ENCODE measurements at places on chromosomes 3 and 15.

GRCh38 chr15:86154705-86155104, 75.0 kb downstream of the AGBL1 start:
- DNase-seq = no peak

- DNase-seq = no peak
Measured at GRCh38 chr3:150265305-150265704, 142.8 kb upstream of the TSC22D2 start.

- no peak for DNase-seq
Measured at GRCh38 chr15:61653110-61653509, 407.1 kb downstream of the VPS13C start.

DNA sequence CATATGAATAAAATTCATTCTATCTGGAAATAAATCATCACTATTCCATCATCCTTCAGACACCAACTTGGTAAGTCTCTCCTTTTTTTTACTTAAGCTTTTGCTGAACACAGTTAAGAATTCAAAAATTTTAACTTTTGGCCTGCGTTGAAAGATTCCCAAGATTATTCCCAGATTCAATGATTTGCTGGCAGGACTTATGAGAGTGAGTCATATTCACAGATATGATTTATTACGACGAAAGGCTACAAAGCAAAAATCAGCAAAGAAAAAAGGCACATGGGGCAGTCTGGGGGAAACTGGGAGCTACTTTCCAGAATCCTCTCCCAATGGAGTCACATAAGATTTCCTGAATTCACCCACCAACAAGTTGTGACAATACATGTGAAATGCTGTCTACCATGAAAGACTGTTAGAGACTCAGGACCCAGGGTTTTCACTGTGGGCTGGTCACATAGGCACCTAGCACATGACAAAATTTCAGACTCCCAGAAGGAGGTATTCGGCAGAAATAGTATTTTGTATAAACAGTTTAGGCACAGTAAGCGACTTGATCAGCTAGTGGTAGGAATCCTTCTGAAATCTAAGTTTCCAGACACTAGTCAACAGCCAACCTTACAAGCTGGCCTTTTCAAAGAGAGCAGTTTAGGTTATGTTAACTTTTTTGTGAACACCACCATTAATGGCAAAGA, 82.1 kb downstream of the DLG1 start:
- DNase-seq = no peak

DNA sequence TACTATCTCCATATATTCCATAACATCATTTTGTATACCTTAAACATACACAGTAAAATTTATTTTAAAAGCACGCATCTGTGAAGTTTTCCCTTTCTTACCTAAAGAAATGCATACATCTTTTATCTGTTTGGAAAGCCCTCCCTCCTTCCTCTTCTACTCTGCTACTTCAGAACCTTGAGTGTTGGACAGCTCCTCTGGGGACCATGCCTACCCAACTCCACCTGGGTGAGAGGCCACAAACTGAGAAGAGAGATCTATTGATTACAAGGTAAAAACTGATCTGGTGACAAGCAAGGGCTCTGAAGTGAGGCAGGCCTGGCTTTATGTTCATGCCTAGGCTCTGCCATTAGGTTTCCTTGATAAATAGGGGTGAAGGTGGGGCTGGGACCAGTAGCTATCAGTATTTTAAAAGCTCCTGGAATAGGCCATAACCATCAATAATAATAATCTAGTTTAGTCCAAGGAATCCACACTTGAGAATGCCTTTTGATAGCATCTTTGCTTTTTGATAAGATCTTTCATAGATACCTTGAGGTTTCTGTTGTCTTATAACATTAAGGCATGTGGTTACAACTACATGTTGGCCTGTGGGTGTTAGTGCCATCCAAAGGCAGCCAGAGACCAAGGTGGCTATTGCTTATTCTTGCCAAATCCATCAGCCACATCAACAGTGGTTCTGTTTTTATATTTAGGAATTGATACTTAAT, 148.8 kb downstream of the KCNMB2 start:
- DNase-seq = no peak

DNA sequence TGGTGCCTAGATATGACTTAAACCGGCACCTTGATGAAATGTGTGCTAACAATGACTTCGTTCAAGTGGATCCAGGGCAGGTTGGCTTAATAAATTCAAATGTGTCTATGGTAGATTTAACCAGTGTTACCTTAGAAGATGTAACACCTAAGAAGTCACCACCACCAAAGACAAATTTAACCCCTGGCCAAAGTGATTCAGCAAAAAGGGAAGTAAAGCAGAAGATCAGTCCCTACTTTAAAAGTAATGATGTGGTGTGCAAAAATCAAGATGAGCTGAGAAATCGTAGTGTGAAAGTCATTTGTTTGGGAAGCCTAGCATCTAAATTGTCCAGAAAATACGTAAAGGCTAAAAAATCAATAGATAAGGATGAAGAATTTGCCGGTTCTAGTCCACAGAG, 1.1 kb downstream of the FAN1 start:
- DNase-seq = no peak

- no peak for DNase-seq
Measured at GRCh38 chr15:47432826-47433225, 284.5 kb upstream of the SEMA6D start.

GRCh38 chr3:46206282-46207015, 1.7 kb downstream of the CCR1 start:
- no peak for DNase-seq

GRCh38 chr3:127770671-127771355, 51.5 kb downstream of the MGLL start:
- no peak for DNase-seq

GRCh38 chr3:116280130-116280740, 165.1 kb downstream of the LSAMP start:
- no peak for DNase-seq

DNA sequence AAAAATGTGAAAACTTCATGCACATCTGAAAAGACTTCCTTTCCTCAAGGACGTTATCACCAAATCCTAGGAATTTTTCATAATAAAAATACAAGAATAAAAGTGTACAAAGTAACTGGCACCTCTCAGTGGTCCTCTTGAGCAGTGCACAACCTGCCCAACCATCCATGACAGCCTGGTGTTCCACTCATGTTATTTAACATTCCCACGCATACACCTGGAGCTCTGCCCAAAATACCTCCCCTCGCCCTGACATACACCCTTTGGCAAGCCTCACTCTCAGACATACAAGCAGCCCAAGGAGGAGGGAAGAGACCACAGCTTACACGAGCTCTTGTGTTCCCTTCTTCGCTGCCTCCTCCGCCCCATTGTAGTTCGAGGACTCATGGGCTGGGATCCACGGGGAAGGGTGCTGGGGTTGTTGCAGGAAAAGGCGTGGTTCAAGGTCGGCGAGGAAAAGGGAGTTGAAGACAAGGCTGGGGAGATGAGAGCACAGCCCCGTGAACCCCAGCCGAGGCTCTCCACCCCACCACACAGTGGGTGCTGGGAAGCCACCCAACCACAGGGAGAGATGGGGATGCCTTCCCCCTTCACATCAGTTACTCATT, 23.3 kb downstream of the GRIP2 start:
- no peak for DNase-seq

DNA sequence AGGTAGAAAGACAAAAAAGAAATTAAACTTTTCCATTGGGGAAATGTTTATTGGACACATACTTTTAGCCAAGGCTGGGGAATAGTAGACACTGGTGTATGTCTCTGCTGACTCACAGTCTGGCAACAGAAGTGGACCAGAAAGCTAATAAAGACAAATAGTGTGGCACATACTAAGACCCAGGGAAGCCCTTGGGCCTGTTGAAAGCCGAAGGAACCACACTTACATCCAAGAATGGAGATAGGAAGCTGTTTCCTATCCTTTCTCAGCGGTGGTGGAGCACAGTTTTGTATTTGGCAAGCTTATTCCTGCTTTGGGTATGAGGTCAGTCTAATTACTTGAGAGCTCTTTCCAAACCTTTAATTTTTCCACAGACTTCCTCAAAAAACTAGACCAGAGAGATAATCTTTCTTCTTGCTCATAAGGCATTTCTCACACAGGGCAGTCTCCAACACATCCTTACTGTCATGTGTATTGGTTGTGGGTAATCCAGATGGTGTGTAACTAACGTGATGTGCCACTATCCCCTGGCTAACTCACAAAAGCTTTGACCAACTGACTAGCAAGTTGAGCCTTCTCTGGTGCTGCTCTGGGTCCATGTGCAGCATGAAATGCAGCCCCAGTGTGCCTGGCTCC, 279.1 kb upstream of the IGF1R start:
- no peak for DNase-seq

DNA sequence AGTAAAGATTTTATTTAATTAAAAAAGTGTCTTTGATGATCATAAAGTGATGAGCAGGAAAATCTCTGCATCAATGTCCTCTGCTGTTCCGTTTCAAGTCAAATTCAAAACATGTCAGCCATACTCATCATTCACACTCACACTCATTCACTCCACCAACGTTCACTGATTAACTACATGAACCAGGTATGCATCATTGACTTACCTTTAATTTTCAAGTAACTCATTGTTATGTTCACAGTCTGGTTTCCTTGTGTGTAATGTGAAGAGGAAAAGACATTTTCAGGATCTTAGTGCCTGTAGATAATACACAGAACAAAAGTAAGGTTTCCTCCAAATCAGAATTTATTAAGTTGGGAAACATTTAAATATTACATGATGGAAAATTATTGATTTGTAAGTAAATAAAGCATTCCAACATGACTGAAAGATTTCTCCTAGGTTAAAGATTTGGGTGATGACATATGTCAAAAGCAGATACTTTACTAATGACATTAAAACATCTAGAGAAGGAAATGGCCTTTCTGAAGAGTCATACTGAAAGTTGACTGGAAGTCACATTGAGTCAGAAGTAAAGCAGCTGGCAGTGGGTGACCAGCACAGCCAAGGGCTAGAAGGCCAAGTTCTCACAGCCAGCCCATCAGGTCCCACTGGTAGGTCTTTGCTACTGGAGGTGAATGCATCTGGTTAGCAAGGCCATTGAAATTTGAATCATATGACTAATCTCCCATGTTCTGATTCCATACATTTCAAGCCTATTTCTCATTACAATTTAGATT, 251.9 kb downstream of the CDIN1 start:
- no peak for DNase-seq

DNA sequence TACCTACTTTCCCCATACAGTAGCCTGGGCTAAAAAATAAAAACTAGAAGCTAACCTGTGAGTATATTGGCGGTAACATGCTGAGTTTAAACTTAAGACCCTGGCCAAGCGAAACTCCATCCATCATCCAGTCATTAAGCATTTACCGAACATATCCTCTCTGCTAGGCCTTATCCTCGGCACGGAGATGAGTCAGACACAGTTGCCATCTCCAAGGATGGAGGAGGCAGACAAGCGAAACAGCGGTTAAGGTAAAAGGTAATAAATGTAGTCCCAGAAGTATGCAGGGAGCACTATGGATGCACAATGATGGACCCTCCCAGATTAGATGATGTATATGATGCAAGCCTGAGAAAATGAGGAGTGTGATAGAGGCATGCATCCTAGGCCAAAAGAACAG, 143.6 kb downstream of the RYR3 start:
- no peak for DNase-seq

DNA sequence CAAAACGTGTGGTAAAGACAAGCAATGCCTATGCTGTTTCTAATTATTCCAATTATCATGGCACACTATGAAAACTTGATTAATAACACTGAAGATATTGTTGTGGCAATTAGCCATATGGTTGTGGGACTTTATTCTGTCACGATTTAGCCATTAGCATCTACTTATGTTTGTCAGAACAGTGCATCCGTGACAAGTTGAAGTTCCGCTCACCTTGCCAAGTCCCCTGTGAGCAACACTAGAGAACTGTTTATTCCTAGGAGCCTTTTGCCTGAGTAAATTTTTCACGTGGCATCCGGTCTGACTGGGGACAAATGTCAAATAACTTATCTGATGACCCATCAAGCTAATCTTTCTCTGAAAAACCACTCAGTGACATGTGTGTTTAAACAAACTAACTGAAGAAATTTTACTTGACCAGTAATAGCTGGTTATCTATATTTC, 403.3 kb downstream of the TBC1D5 start:
- no peak for DNase-seq

DNA sequence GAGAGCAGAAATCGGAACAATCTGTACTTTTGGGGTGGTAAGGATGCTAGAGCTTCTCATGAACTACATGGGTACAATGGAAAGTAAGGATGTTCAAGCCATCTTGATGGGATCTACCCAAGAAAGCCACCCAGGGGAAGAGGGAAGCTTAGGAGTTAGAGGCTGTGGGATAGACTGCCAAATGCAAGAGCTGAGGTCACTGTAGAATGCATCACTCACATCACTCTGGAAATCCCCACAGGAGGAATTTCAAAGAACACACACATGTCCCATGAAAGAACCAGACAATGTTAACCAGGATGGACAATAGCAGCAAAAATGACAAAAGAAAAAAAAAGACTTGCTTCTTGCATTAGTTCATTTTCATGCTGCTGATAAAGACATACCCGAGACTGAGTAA, 32.8 kb upstream of the UBE2E2 start:
- DNase-seq = no peak

- DNase-seq = no peak
Measured at GRCh38 chr3:100993309-100993708, at the start of gene ABI3BP. Gene ABI3BP (minus strand): TSS chr3:100993421. CDS start chr3:100993384, 37 bp downstream.

- no peak for DNase-seq
Measured at GRCh38 chr3:53171064-53171418, 10.0 kb downstream of the PRKCD start.

DNA sequence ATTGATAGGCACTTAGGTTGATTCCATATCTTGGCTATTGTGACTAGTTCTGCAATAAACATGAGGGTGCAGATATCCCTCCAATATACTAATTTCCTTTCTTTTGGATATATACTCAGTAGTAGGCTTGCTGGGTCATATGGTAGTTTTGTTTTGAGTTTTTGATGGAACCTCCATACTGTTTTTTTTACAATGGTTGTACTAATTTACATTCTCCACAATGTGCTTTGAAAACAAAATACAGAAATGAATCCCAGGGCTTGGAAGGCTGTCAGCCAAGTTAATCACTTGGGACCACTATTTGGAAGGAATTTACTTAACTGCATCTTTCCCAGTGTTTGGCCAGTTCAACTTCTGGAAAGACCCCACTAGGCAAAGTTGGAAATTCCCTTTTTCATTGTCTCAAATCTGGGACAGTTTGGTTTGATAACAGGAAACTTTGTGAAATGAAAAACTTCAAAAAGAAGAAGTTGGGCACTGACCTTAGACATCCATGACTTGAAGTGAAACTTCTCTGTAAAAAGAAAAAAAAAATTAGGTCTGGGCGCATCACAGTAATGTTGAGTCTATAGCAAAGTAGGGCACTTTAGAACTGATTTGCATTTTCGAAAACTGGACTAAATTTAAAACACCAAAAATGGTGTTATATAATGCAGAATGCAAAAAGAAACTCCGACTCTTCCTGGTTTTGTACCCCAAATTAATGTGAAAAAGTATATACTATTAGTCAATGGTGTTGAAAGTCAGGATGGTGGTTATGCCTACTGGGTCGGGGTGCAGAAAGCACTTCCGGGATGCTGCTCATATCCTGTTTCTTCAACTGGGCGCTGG, 6.0 kb downstream of the CTSH start:
- no peak for DNase-seq
